Mesothelial cell of epicardium (in vitro differentiated cells): ENCODE measurements at places on chromosomes 4 and X.

- no peak for DNase-seq
These were observed 155.5 kb downstream of the EMCN start for GRCh38 chr4:100362366-100362765.

GRCh38 chr4:5940470-5941203 lies 47.8 kb upstream of the CRMP1 start:
- no peak for DNase-seq

GRCh38 chrX:599837-600715 lies 30.5 kb upstream of the SHOX start:
- peak; percentile 17 for DNase-seq

- DNase-seq: no peak
These were observed 633.5 kb downstream of the BCOR start for GRCh38 chrX:39464253-39464652.
